ENCODE measurements at places on chromosomes 11 and 22.
A peak's percentile ranks its signal among the peaks of the same experiment; 100 is the strongest.

DNA sequence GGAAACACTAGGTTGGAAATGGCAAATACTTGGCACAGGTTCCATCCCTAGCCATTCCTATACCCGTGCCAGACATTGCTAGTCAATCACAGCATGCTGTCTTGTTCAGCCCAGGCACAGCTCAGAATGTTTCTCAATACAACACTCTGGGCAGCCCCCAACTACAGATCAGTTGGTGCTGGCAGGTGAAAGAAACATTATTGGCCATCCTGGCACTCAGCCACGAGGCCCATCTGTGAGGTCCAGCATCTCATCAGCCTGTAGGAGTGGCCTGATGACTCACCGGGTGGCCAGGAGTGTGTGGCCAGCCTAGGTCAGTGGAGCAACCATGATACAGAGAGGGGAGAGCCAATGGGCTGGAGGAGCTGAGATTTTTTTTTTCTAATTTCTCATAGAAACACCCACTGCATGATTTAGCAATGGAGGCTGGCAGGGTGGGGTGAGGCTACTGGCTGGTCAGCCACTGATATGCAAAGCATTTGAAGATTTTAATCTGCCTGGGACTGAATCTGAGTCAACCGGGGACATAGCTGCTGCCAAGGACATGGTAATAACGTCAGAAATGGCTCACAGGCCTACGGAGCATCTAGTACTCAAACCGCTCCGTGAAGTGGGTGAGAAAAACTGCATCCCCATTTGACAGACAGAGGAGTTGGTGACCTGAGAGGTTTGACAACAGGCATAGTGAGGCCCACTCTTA is 5.4 kb downstream of the MYO18B start:
- no peak for DNase-seq

DNA sequence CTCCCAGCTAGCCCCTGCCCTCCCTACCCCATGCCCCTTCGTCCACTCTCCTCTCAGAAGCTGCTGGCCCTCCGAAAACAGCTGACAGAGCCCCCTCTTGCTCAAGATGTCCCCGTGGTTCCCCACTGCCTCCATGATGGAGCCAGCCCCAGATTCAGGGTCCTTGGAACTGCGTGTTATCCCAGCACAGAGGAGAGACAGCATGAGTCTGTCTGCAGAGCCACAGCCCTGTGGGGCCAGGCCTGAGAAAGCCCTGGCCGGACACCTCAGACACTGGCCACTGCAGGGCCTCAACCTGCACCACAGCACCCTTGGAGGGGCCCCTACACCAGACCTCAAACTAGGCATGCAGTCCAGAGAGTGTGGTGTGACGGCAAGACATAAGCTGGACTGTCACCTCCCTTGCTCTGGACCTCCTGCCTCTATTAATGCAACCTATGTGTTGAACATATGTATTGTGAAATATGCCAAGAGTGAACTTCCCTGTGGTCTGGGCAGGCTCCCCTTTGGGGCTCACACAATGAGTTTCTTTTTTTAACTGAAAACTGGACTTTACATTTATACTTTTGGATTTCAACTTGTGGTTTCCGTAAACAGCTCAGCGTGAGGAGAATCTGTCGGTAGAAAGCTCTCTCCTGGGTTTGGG is 9.6 kb downstream of the PNPLA5 start:
- no peak for DNase-seq

- no peak for DNase-seq
Measured at GRCh38 chr22:20405291-20405930, 11.5 kb downstream of the ZNF74 start.

DNA sequence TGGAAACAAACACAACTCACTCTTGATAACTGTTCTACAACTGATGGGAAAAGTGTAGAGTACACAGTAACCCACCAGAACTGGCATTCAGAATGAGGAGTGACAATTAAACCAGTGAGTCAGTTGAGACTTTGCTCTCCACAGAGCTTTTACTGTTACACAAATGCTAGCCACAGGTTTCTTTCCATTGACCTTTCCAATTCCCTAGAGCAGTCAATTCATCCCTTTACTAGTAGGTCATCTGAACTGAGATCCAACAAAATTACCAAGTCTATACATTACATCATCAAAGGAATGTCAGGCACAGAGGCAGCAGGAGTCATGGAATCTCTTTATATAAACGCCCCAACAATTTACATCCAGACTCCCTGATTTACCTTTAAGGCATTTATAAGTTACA is 65.9 kb downstream of the PHF21A start:
- no peak for DNase-seq

DNA sequence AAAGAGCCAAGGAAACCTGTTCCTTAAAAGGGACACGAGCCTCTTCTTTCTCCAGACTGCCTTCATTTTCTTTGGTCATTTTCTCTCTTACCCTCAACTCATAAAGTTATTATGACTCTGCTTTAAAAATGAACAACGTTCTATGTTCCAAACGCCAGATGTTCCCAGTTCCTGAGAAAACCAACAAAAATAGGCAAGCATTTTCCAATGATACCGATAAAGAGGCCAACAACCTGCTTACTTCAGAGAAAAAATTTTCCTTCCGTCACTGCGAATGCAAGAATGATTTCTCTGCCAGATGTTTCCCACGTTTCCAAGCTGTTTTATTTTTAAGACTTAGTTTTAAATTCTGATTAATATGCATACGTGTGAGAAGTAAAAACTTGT is 315 bp upstream of the TRPC6 start:
- no peak for DNase-seq

GRCh38 chr11:61776561-61777075 is 15.8 kb downstream of the TMEM258 start:
- peak; percentile 57 for DNase-seq

- no peak for DNase-seq
Measured at GRCh38 chr11:118247041-118247440, 5.1 kb downstream of the MPZL3 start.

- DNase-seq: no peak
Measured at GRCh38 chr22:44549701-44550100, 51.7 kb upstream of the RTL6 start.

- DNase-seq: no peak
Measured at GRCh38 chr22:46963672-46964545, 201.5 kb downstream of the TBC1D22A start.

- DNase-seq: no peak
Measured at GRCh38 chr11:2519862-2520735, 75.3 kb downstream of the KCNQ1 start.

- DNase-seq: no peak
Measured at GRCh38 chr11:132878111-132878510, 654.2 kb downstream of the OPCML start.

DNA sequence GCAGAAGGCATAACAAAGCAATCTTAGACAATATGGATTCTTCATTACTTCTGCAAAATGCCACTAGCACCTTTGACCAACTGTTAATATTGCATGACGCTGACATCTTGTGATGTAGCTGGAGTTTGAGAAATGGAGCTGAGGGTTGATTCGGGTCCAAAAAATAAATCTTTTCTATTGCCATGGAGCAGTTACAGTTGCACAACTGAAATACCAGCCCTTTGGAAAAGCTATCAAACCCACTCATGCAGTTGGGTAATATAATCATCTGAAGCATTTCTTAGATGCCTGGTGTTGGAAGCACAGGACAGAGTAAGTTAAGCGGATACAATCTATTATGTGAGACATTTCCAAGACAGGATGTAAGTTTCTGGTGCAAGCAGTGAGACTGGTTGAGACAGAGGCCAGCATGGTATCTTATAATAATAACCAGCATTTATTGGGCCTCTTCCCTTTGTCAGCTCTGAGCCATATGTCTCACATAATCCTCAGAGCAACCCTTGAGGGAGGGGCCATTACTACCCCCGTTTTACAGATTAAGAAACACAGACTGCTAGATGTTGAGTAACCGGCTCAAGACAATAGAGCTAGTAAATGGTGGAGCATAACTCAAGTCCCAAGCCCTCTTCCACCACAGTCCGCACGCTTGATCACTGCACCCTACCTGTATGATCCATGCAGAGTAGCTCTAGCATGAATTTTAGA is 74.9 kb upstream of the CAPRIN1 start:
- no peak for DNase-seq

GRCh38 chr11:3088806-3089205 is 31.6 kb upstream of the CARS1 start:
- no peak for DNase-seq

DNA sequence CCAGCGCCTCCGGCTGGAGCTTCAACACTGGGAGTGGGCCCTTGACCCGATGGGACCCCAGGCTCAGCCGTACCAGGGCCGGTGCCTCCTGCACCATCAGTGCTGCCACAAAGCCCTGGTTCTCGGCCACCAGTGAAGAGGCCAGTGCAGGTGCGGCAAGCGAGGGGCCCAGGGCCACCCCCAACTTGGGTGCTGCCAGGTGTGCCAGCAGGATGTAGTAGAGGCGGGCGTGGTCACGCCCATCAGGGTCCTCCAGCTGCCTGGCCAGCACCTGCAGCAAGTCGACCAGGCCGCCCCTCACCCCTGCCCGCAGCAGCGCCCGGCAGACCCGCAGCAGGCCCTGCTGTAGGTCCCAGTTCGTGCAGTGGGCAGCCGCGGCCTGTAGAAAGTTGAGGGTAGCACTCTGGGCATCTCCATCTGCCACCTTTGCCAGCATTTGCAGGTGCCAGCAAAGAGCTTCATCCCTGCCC is 2.3 kb downstream of the AP5B1 start:
- no peak for DNase-seq

DNA sequence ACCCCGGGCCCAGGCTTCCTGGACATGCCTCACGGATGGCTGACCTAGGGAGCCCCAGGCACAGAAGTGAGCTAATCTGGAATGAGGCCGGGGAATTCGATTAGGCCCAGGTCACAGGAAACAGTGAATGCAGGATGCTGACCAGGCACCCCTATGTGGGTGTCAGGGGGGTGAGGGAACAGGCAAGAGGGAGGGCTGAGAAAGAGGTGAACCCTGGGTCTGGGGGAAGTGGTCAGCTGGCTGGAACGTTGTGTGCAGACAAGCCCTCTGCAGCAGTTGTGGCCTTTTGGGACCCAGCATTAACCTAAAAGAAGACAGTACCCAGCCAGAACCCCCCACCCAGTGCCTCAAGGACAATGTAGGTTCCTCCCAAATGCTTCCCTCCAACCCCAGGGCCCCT is 8.1 kb downstream of the SERHL2 start:
- no peak for DNase-seq

All from hematopoietic multipotent progenitor cell treated with erythropoietin and hydrocortisone succinate and interleukin-3 and kit ligand, for 15 days (in vitro differentiated cells).